ENCODE measurements at places on chromosomes 11 and 22.

GRCh38 chr11:117442869-117443239 lies 115.2 kb downstream of the CEP164 start:
- no peak for DNase-seq

GRCh38 chr11:120929664-120930154 lies 94.2 kb upstream of the TBCEL start:
- DNase-seq: peak; percentile 28

DNA sequence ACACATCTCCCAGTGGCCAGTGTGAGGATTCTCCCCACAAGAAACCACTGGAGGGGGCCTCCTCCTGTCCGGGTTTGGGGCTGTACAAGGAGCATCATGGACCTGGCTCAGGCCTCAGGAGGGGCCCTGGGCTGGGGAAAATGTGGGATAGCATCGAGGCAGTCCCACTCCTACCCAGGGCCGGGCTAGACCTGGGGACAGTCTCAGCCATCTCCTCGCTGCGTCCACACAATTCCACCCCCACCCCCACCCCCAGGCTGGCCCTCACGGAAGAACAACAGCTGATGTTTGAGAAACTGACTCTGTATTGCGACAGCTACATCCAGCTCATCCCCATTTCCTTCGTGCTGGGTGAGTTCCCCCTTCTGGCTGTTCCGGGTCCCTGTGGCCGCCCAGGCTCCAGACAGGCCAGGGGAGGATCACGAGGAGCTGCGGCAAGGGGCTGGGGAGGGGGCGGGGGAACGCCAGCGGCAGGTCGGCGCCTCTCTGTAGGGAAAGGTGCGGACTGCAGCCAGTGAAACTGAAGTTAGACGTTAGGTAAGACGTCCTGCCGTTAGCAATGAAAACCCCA lies 4.8 kb downstream of the BEST1 start:
- peak; percentile 69 for DNase-seq

DNA sequence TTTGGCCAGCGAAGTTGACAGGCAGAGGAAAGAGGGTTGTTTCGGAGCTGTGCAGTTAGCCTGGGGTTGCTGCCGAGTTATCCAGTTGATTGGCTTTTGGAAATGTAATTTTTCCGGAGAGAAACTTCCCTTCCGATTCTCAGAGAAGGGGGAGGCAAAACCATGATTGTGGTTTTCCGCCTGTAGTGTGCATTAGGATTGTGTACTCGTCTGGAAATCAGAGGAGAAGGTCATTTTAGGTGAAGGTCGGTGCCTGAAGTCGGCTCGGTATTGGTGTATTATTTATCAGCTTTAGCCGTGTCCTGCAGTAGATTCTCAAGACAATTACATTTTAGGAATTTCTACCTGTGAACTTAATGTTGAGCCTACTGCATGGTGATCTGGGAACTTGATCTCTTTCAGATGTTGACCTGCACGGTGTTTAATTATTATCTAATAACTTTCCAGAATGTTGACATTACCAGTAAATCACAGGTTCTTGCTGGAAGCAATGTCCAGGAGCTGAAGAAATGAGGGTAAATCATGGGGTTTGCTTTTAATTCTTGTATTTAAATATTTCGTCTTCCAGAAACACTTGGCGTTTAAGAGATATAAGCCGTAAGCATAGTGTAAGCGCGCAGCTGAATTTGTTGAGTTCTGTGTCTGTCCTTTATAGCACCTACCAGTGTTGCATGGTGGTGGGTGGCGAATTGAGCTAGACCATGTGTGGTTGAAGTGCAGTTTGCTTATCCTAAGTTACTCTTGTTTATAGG lies 1.3 kb downstream of the ARHGEF12 start:
- DNase-seq: no peak

GRCh38 chr11:128291835-128292234 lies 295.5 kb downstream of the ETS1 start:
- no peak for DNase-seq

DNA sequence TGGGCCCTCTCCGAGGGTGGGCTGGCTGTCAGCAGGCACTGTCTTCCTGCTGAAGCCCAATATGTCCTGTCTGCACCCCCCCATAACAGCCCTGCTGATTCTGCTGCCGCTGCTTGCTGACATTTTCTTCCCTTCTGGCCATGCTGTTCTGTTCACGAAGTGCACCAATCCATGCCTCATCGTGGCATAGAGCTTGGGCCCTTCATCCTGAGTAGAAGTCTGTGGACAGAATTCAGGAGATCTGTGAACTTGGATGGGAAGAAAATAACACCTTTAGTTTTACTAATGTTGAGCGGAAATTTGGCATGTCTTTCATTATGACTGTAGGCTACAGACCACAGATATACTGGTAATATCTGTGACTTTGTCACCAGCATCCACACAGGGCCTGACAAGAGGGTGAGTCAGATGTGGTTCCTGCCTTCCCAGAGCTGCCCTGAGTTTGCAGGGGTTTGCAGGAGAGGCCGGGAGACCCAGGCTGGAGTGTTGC lies 14.1 kb upstream of the KIAA0930 start:
- DNase-seq: peak; percentile 61

DNA sequence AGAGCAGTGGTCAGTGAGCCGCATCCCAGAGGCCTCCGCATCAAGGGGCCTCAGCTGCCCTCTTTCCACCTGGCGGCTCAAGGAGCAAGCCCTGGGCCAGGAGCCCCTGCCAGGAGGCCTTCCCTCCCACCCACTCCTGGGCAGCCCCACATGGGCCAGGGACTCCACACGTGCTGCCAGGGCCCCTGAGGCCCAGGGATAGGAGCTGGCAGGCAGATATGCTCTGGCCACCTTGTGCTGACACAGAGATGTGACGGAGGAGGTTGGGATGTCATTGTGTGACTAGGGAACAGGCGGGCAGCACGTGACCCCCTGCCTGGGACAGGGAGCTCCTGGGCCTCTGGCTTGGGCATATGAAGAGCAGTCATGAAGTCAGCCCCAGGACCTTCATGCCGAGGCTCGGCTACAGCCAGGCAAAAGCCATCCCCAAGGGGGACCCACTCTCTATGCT lies 77.9 kb downstream of the PIWIL3 start:
- DNase-seq: no peak

GRCh38 chr11:84241343-84242131 lies 955.4 kb upstream of the CCDC90B start:
- DNase-seq: no peak

DNA sequence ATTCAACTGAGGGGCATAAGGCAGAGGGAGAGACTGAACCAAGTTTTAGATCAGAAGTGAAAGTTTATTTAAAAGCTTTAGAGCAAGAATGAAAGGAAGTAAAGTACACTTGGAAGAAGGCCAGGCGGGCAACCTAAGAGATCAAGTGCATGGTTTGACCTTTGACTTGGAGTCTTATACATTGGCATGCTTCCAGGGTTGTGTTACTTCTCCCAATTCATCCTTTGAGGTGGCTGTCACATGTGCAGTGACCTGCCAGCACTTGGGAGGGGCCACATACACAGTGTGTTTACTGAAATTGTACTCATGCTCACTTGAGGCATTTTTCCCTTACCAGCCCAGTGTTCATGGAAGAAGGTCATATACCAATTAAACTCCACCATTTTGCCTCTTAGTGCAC lies 30.4 kb downstream of the CYP2R1 start:
- DNase-seq: no peak

Measured in fibroblast of skin of back (primary cell).